T-helper 2 cell treated with Interferon-gamma antibody and Interleukin-4, amounts not matched to agents 5 μg/mL and 100 μg/mL, for 36 hours (primary cell): ENCODE measurements at places on chromosomes 7 and 10.
A peak's percentile ranks its signal among the peaks of the same experiment; 100 is the strongest.

GRCh38 chr7:3063016-3063753, 19.5 kb upstream of the CARD11 start:
- DNase-seq: peak; percentile 85

GRCh38 chr7:99693427-99694200, 13.8 kb upstream of the CYP3A5 start:
- DNase-seq: no peak

- DNase-seq: no peak
Observed at GRCh38 chr10:33487014-33487776, 152.7 kb upstream of the NRP1 start.

- DNase-seq: no peak
Observed at GRCh38 chr7:103538964-103539709, 93.1 kb upstream of the SLC26A5 start.

- DNase-seq: no peak
Observed at GRCh38 chr7:65846008-65846570, 26.8 kb upstream of the VKORC1L1 start.

DNA sequence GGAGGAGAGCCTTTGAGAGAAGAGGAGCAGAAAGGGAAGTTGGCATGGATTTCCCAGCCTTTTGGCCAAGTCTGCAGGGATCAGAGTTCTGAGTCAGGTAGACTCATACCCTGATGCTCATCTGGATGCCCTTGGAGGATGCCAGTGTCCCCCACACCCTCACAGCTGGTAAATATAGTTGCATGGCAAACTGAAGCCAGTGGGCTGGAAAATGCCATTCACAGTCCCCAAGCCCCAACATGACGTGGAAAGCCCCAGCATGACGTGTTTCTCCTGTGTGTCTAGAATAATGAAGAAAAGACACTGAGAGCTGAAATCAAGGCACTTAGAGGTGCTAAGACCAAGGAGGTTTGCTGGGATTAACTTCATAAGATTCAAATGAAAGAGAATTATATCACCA, 24.8 kb upstream of the APBB1IP start:
- no peak for DNase-seq

DNA sequence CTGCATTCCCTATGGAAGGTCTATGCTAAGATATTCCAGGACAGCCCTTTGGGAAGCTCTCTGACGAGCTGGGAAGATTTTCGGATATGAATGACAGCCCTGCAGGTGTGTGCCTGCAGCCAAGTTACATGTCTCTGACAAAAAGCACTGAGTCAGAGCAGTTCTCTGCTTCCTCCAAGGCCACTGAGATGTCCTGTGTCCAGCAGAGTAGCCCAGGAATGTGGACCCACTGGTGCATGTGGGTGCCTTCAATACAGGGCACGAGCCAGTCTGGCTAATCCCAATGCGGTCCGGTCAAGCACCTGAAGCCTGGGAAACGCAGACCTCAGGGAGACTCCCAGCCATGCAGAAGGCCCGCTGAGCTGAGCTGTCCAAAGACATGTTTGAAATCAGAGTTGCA, 565.7 kb downstream of the TCERG1L start:
- no peak for DNase-seq

DNA sequence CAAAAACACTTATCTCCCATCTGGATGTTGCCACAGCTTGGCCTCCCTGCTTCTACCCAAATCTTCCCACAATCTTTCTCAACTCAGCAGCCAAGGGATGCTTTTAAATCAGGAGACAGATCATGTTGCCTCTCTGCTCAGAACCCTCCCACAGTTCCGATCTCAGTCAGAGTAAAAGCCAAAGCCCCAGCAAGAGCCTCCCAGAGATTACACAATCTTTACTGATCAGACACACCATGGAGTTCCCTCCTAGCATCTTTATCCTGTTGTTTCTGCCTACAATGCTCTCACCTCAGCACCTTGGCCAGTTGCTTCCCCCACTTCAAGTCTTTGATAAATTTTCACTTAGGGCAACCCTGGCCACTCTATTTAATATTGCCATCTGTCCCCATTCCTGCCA, 41.9 kb upstream of the ZNF33B start:
- no peak for DNase-seq

GRCh38 chr10:107091126-107091525, 73.4 kb downstream of the SORCS1 start:
- DNase-seq: no peak

DNA sequence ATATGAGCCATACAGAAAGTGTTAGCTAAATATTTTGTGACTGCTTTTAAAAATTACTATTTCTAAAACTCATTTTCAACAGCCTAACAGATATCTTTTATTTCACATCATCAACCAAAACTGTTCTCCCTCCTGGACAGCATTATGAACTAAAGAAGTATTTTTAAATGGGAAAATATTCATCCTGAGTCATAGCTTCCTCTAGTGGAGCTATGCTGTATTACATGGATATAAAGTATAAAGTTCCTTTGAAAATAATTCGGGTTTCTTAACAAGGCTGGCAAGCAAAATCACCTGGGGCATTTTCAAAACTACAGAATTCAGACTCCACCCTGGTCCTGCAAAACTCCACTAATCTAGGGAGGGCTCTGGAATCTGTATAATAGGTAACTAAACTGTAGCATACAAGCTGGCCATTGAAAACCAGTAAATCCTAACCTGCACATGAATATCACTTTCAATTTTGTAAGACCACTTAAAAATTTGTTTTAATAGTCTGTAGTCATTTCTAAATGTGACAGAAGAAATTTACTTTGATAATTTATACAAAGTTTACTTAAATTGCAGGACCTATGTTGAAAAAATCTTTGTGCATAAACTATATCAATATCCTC, 53.5 kb downstream of the SCIN start:
- no peak for DNase-seq

- DNase-seq: no peak
Observed at GRCh38 chr7:148585399-148585798, 5.2 kb upstream of the C7orf33 start.

DNA sequence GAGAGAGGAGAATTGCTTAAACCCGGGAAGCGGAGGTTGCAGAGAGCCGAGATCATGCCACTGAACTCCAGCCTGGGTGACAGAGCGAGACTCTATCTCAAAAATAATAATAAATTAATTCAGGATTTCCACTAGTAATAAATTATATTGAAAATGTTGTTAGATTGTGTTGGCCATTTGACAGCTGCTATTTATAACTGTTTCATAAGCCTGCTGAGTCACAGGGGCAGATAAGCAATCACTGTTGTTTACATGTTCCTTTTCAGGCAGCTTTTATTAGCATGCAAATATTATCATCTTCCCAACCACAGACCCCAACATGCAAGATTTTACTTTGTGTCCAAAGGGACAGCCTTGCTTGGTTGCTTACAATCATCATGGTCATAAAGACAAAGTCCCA, 49.5 kb upstream of the ZNF138 start:
- DNase-seq: no peak

DNA sequence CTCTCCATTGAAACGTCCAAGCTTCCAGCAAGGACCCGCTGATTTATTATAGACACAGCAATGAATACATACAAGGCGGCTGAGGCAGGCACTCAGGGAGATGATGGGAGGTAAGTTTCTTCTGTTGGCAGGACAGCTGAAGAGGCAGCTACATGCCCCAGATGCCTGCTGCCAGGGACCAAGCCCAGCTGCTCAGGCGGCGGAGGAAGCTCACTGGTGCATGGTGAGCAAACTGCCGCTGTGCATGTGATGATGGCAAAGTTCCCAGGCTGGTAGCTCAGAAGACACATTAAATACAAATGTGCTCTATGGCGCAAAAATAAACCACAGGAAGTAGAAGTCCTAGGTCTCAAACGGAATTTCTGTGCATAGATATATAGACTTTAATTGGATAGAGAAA, 2.3 kb downstream of the DNTT start:
- no peak for DNase-seq

- DNase-seq: no peak
Observed at GRCh38 chr7:4202154-4202736, 479.9 kb upstream of the FOXK1 start.

GRCh38 chr10:124899151-124899550, 42.8 kb upstream of the ZRANB1 start:
- DNase-seq: no peak

DNA sequence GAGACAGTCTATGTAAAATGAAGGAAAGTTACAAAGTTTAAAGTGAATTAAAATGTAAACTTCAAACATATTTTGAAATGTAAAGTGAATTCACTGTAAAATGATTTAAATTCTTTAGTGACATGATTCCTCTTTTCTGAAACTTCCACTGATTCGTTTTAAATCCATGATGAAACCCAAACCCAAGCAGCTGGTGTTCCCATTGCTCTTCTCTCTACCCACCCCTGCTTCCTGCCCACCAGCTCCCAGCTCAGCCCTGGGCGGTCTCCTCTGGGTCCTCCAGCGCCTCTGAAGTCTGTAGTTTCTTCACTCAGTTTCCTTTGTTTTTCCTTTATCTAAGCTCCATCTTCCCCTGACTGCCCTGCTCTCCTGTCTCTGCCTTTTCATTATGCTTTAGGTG, 175.9 kb downstream of the SNX10 start:
- DNase-seq: no peak

GRCh38 chr10:17023386-17024298, 106.0 kb downstream of the CUBN start:
- peak; percentile 85 for DNase-seq

DNA sequence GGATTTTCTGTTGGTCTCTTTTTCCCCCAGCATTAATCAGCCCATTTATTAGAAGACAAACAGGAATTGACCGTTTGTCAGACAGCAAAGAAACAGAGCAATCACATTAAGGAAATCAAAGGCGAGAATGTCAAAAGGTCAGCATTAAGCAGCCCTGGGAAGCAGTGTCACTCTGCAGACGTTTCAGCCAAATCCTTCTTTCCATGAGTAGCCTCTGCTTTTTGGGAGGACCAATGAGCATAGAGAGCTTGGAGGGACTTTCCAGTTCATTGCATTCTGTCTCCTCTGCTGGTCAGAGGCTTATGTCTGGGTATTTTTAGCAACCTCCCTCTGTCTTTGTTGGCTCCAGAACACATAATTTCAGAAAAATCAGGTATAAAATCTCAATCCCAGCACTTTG, 481.4 kb downstream of the GALNT17 start:
- no peak for DNase-seq

DNA sequence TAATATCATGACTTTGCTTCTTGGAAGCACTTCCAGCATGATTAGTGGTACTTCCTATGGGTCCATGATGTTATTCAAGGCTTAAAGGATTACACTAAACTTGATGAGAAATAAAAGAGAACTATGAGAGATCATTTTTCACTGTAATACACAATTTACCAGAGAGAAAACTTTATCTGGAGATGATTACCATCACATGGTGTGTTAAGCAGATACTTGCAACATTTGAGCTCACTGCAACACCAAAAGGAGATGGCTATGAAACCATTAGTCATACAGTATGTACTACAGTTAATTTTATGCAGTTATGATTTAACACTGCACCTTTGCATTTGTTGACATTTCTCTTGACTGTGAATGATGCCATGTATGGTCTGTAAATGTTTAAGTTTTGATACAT, 311.3 kb upstream of the AOAH start:
- DNase-seq: no peak

DNA sequence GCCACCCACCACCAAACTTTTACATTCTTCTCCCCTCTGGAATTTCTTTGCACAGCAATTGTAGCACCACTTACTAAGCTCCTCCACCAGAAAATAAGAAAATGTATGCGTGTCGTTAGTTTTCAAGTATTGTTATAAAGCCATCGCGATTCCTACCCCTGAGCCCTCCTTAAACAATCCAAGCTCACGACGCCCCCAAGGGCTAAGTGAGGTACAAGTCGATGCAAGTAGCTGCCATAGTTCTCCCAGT, 1.3 kb downstream of the FRAT2 start:
- no peak for DNase-seq

GRCh38 chr10:92274071-92274470, 16.8 kb downstream of the CPEB3 start:
- DNase-seq: no peak

DNA sequence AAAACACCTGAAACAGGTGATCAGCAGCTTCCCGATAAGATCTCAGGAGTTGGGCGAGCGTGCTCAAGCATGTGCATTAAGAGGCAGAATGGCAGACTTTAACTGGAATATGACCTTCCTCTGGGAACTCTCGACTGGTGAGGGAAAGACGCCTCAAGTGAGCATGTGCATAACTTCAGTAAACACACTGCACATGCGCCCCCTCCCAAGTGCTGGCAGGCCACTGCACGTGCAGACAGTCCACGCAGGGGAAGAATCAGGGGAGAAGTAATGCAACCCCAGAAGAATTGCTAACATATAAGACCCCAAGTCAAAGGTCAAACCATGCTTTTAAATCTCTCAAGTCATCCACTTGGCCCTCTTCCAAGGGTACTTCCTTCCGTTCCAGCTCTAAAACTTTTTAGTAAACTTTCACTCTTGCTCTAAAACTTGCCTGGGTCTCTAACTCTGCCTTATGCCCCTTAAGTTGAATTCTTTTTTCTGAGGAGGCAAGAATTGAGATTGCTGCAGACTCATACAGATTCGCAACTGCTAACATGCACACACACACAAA, 541.0 kb downstream of the TNS3 start:
- DNase-seq: no peak

GRCh38 chr10:94192333-94192732, 170.4 kb downstream of the NOC3L start:
- DNase-seq: no peak

- no peak for DNase-seq
Observed at GRCh38 chr7:6228361-6229229, 43.8 kb downstream of the CYTH3 start.

DNA sequence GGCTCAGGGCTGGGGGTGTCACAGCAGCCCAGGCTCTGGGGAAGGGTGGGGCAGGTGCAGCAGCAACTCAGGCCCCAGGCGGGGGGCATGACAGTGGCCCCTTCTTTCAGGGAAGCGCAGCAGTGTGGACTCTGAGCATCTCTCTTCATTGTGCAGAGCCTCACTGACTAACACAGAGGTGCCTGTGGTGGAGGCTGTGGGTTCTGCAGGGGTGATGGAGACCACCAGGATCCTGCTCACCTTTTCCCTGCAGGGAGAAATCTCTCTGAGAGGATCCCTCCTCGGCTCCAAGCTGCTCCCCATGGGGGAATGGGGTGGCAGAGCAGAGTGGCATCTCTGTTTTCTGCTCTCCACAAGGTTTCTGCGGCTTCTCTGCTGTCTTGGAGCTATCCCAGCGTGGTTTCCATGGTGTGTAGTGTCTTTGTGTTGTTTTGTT, 37.8 kb upstream of the SHH start:
- DNase-seq: no peak

- DNase-seq: no peak
Observed at GRCh38 chr10:14144451-14144850, 186.3 kb downstream of the FRMD4A start.
